ENCODE measurements at places on chromosomes 2 and 18.

DNA sequence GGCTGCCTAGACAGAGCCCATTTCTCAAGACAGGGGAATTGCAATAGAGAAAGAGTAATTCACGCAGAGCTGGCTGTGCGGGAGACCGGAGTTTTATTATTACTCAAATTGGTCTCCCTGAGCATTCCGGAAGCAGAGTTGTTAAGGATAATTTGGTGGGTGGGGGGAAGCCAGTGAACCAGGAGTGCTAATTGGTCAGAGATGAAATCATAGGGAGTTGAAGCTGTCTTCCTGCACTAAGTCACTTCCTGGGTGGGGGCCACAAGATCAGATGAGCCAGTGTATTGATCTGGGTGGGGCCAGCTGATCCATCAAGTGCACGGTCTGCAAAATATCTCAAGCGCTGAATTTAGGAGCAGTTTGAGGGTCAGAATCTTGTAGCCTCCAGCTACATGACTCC lies 84.8 kb downstream of the RTN4 start:
- no peak for DNase-seq

DNA sequence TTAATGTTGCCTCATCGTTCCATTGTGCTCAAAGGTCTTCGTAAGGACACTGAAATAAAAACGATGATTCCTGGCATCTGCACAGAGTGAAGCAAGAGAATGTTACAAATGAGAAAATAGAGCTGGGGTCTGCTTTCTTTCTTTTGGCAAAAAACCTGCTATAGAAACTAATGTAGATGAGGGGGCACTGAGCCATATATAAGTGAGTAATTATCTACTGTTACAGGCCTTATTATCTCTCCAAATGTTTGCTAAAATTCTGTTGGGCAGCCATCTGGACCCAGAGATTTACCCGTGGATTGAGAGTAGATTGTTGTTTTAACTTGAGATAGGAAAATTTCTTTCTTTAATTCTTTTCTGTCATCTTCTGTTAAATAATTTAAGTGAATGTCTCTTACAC lies 472.5 kb upstream of the PIK3C3 start:
- no peak for DNase-seq

DNA sequence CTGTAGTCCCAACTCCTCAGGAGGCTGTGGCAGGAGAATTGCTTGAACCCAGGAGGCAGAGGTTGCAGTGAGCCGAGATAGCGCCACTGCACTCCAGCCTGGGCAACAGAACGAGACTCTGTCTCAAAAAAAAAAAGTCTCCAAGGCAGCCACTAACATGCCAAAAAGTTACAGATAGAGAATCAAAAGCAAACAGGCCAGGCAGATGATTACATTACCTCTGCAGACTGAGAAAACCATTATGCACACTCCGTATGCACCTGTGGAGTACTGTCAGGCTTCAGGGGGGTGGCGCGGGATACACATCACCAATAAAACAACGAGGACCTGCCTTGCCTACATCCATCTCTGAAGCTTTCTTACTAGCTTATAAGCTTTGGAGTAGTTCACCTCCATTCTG lies 10.3 kb downstream of the STAM2 start:
- no peak for DNase-seq

- DNase-seq: no peak
Observed at GRCh38 chr2:68565858-68566257, 77.5 kb upstream of the PROKR1 start.

GRCh38 chr18:3225588-3225987 lies 5.8 kb upstream of the MYOM1 start:
- no peak for DNase-seq

DNA sequence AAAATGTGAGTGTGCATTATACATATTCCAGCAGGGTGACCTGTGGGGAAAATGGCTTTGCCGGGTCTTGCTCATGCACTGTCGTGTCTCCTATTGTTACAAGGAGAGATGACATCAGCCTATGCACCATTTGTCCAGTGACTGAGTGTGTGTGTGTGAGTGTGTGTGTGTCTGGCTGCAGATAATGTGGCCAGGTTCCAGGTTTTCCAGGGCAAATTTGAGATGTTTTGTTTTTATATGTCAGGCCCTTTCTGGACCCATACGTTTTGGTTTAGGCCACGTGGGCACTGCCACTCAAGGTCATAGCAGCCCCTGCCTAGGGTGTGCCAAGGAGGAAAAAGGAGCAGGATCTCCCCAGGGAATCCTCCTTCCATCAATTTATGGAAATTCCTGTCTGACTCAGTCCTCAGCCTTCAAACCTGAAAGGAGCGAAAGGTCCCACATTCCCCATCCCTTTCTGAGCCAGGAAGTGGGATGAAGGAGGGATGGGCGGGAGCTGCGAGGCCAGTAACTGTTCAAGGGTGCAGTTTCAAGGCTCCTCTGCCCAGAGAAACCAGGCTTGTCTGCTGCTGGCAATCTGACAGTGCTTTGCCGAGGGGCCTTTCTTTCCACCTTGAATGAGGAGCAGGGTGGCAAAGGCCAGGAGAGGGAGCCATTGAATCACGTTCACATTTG lies 93.0 kb upstream of the SMAD2 start:
- no peak for DNase-seq

Data from retinal pigment epithelial cell (primary cell).